A549 treated with dexamethasone at 1 μM for 4 hours (cell line): ENCODE measurements at places on chromosomes 1 and 21. TPM values are rescaled to one million over a fixed set of nuclear protein-coding genes. Genes with fewer than 3 reads are reported as not detected.

Gene S100A3
- total RNA-seq = 120 to 134 TPM (median 130 TPM) in 5 replicates

Gene FBLIM1
- total RNA-seq = 17.2 to 30.9 TPM (median 24.8 TPM) in 5 replicates

Gene BLACAT1
- total RNA-seq = 0.05 TPM in 1 of 5 replicates, not detected in the others

Gene DPT
- total RNA-seq = not detected in 5 replicates

Gene NHLH1
- total RNA-seq = 0.33 to 0.83 TPM (median 0.44 TPM) in 5 replicates

Gene LRRC53
- total RNA-seq = not detected in 5 replicates

Gene BEND5
- total RNA-seq = not detected in 5 replicates

Gene EBNA1BP2
- total RNA-seq = 171 to 197 TPM (median 182 TPM) in 5 replicates

Gene FCRLA
- 0.08 TPM in 1 of 5 replicates, not detected in the others for total RNA-seq

Gene CELA3B
- total RNA-seq = not detected in 5 replicates

Gene FUCA1
- 8.5 to 11.4 TPM (median 10.1 TPM) in 5 replicates for total RNA-seq

Gene ALX3
- not detected in 5 replicates for total RNA-seq

Gene CHD1L
- total RNA-seq = 32.9 to 35.5 TPM (median 33.8 TPM) in 5 replicates

Gene TMEM9
- 68.3 to 75.2 TPM (median 72.6 TPM) in 5 replicates for total RNA-seq

Gene HSPA6
- total RNA-seq = 0.94 to 6.5 TPM (median 1.5 TPM) in 5 replicates

Gene FCRL5
- total RNA-seq = not detected in 5 replicates

Gene ACOT11
- total RNA-seq = 1.8 to 3.1 TPM (median 2.6 TPM) in 5 replicates

Gene BTBD8
- total RNA-seq = 0.39 to 0.86 TPM (median 0.55 TPM) in 5 replicates

Gene CFHR3
- total RNA-seq = 0.06 to 0.21 TPM (median 0.12 TPM) in 4 of 5 replicates, not detected in the other

Gene OBSCN
- 2.2 to 6.7 TPM (median 4.3 TPM) in 5 replicates for total RNA-seq

Gene FMOD
- total RNA-seq = 0.02 to 0.04 TPM (median 0.03 TPM) in 3 of 5 replicates, not detected in the others

Gene TMEM79
- total RNA-seq = 4.8 to 8.1 TPM (median 7.4 TPM) in 5 replicates

Gene SPRR2B
- not detected in 5 replicates for total RNA-seq

Gene CLEC20A
- not detected in 5 replicates for total RNA-seq

Gene MARK1
- total RNA-seq = 0.06 to 0.14 TPM (median 0.09 TPM) in 5 replicates

Gene UMODL1
- total RNA-seq = not detected in 5 replicates

Gene FLG2
- total RNA-seq = not detected in 5 replicates

Gene OLIG1
- total RNA-seq = not detected in 5 replicates

Gene TMEM81
- total RNA-seq = 1.6 to 3.0 TPM (median 2.3 TPM) in 5 replicates

Gene CLIC6
- total RNA-seq = 0.03 to 0.11 TPM (median 0.08 TPM) in 5 replicates

Gene SPATA1
- total RNA-seq = 0.53 to 1.7 TPM (median 1.1 TPM) in 5 replicates

Gene SMYD2
- total RNA-seq = 32.3 to 34.4 TPM (median 32.9 TPM) in 5 replicates

Gene VCAM1
- total RNA-seq = 0.04 to 0.06 TPM (median 0.05 TPM) in 4 of 5 replicates, not detected in the other

Gene IFI44
- 0.15 to 0.82 TPM (median 0.62 TPM) in 5 replicates for total RNA-seq

Gene LCE1C
- 0.14 TPM in 1 of 5 replicates, not detected in the others for total RNA-seq

Gene PDPN
- total RNA-seq = not detected in 5 replicates
